BJ (cell line): ENCODE measurements at places on chromosomes 4 and X.

DNA sequence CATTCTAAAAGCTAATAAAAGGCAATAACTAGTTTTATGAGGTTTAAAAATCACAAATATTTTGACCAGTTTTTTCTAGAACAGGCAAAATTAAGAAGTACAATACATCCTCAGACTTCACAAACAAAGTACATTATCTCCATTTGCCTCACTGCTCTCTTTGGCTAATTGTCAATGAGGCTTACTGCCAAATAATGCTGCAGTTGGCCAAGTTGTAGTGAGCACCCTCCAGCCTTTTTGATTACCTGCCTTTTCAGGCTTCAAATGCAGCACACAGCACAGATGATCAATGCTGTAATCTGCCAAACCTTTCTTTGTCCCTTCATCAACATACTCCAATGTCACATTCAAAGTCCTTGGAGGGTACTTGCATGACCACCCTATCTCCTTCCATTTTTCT is 605.2 kb downstream of the KLHL13 start:
- no peak for DNase-seq

DNA sequence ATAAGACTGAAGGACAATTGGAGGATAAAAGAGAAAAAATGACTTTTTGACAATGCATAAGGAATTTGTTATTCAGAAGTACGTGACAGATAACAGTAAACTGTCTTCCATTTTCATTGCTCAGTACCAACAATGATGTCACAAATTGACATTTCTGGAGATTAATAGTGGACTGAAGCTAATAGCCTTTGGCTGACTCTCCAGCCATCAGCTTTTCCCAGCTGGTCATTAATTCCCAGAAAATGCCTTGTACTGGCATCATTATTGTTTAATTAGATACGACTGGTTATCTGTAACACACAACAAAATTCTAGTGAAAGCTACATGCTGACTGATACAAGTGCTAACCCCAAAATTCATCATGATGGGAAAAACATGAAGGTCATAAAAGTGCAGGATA is 147.9 kb upstream of the FGF13 start:
- no peak for DNase-seq

DNA sequence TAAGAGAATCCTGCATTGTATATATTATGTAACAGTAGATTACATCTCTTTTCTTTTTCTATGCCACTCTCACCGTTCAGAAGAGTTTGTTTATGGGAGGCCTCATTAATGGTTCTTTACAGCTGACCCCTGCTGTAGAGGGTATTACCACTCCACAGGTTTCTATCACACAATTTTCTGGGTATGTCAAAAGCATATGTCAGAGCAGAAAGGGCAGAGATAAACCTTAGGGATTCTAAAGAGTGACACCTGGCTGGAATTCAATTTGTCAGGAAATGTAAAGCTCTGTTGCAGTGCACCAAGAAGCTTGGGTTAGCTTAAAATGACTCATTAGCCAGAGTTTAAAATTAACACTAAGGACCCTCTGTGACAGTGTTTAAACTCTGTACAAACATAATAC is 658.7 kb downstream of the PCDH18 start:
- DNase-seq, result no peak

DNA sequence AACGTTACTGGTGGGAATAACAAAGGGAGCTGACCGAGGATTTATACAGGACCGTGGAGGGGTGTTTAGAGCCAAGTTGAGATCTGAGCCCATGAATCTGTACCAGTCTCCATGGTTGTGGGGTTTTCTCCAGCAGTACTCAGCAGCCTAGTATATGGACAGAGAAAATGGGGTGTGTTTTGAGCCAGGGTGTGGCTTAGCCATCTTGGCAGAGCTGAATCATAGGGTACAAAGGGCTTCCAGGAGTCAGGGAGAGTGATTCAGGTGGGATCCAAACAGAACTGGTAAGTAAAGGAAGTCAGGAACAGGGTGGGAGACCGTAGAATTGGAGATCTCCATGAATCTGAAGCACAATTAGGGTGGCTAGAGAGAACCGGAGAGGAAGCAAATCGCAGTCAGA is 7.4 kb upstream of the HPRT1 start:
- DNase-seq, result no peak

DNA sequence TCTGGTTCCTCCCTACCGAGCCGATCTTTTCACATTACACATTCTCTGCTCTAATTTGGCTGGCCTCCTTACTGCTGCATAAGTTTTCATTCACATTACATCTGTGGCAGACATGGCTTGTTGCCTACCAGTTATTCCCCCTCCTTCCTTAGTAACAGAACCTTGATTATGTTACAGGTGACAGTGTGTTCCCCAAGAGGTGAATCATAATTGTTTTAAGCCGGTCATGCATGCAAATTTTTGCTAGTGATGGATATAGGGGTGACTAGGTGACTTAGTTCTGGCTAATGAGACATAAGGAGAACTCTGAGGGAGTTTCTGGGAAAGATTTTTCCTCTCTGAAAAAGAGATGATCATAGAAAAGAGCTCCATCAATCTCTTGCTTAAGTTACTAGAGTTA is 8.4 kb upstream of the LAMP2 start:
- no peak for DNase-seq

DNA sequence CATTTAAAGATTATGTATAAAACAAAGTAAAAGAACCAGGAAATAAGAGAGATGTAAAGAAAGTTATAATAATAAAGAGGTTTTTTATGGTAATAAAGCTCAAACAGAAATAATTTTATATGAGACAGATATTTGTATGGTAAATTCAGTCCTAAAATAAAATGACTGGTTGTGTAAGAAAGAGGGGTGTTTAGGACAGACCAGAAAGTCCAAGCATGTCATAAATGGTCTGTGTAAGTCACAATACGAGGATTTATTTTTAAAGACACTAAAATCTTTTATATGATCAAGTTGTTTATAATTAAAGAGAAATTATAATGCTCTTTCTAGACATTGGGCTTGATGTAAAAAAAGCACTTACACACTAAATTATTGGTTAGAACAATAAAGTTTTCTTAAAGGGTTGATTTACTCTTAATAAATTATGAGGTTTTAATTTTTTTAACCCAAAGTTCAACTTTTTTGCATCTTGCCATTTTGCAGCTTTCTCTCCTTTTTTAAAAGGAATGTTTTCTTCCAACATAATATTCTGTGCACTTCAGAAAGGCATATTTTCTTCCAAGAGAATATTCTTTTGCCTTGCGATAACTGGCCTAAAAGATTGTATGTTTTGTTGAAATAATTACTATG is 61.9 kb upstream of the TCEAL2 start:
- no peak for DNase-seq

- DNase-seq, result no peak
Observed at GRCh38 chr4:31803526-31804195, 1083.5 kb downstream of the PCDH7 start.

DNA sequence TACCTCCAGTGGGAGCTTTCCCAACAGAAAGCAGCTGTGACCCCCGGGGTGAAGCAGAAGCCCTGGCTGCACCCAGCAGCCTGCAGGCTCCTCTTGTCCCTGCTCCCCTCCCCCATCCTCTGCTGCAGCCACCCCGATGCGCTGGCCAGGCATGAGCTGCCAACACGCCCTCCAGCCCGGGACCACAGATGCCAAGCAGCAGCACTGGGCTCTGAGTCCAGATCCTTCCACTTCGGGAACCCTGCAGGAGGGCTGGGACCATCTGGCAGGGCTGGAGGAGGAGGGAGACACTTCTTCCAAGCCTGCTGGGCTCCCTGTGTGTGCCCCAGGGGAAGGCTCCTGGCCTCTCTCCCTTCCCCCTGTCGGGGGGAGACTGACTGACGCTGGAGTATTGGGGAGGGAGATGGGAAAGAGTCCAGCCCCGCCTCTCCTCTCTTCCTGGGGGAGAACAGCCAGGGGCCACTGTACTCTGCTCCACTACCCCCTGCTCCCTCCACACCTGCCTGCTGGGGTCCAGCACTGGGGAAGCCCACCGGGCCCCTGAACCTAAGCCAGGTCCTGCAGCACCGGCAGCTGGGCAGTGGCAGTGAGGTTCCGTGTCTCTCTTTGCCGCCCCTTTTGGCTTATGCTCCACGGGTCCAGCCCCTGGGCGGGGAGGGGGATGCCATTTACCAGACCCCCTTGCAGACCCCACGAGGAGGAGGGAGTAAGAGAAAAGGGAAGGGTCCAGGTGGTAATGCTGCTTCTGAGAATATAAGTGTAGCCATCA is 55.7 kb downstream of the PPP2R2C start:
- no peak for DNase-seq

DNA sequence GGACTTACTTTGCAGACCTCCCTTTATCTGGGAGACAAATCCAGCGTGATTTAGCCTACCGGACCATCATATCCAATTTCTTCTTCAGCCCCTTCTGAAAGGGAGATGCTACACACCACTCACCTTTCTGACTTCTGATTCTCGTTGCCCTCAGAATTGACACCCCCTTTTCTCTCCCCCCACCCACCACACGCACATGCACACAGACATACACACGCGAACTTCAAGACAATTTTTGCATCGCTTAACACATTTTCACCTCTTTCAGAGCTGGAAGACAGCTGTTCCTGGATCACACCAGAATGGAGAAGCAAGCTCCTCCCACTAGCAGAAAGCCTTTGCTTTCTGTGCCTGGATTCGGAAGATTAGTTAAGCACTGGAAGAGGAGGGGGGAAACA is 1.0 kb upstream of the SNCA start:
- DNase-seq, result no peak

- DNase-seq, result no peak
Observed at GRCh38 chr4:52704133-52704532, 45.0 kb upstream of the USP46 start.

- DNase-seq, result no peak
Observed at GRCh38 chr4:87662871-87663270, 12.8 kb downstream of the DMP1 start.

- peak; percentile 49 for DNase-seq
Observed at GRCh38 chr4:39565878-39566600, 38.8 kb upstream of the UGDH start.

GRCh38 chr4:153603258-153603657 is 80.8 kb upstream of the TLR2 start:
- no peak for DNase-seq

DNA sequence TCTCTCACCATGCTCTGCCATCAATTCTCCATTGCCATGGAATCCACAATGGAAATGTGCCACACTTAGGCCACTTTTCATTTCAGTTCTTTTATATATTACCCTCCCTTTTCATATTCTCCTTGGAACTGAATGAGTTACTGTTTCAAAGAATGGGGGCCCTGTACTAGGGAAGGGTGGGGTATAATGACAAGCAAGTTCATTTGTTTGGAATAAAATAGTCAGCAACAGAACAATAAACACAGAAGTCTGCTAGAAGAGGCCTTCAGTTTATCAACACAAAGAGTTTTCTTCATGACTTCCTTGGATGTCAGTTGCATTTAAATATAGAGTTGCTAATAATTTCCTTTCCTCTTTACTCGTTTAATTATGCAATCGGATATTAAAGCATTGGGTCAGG is 478.3 kb upstream of the FTHL17 start:
- DNase-seq, result no peak

DNA sequence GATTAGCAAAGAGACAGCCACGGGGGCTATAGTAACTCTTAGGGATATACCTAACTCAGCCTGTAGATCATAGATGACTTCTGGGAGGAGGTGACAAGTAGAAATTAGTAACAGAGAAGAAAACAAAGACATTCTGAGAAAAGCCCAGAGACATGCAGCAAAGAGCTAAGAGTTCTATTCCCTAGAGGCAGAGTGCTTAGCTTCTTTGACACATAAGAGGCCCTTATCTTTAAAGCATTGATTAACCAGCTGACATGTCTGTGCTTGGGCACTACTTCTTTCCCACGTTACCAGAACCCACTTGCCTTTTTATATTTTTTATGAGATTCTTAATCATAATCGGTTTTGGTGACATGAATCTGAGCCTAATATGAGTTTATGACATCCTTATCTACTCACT is 179.5 kb downstream of the GABRB1 start:
- DNase-seq, result no peak

- DNase-seq, result no peak
Observed at GRCh38 chr4:34198966-34199365, 2045.3 kb downstream of the ARAP2 start.

GRCh38 chr4:97589481-97590196 is 553.6 kb downstream of the STPG2 start:
- no peak for DNase-seq

- no peak for DNase-seq
Observed at GRCh38 chr4:2318885-2319284, 57.0 kb upstream of the MXD4 start.

DNA sequence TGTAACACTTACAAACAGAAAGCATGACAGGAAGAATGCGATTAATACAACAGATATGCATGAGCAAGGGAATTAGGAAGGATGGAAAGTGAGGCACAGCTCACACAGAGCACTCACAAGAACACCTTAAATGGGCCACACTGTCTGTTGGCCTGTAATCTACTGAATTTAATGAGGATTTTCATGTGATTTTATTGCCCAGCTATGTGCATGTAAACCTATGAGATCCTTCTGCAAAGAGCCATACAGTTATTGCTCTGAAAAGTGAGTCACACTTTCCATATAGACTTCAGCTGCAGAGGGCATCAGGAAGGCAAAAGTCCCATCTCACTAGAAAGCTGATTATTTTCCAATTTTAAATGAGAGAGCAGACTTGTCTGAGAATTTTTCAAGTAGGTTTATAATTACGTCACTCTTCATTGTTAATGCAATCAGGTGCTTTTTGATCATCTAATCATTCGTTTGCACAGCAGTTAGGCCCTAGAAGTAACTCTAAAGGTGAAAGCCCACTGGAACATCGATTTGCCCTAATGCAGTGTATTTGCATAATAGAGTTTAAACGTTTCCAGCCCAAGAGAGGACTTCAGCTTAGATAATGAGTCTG is 832.7 kb upstream of the INTU start:
- DNase-seq, result no peak

- DNase-seq, result no peak
Observed at GRCh38 chrX:133892337-133892736, 93.1 kb downstream of the GPC3 start.

- DNase-seq, result no peak
Observed at GRCh38 chrX:39508300-39508692, 589.5 kb downstream of the BCOR start.

DNA sequence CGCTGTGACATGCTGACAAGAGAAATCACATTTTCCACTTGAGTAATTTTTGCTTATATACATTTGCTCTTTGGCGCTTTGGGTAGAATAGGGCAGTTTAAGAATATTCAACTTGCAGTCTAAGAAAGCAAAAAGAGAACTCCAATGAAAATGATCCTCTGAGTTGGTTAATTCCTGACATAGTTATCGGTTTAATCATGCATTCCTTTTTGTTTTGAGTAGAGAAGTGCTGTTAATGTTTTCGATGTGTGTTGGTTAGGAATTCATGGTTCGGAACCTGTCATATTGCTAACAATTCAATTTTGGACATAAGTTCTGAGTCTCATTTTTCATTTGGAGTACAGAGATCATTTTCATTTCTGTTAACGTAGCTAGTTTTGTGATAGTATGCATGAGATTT is 700.6 kb upstream of the PITX2 start:
- peak; percentile 31 for DNase-seq

DNA sequence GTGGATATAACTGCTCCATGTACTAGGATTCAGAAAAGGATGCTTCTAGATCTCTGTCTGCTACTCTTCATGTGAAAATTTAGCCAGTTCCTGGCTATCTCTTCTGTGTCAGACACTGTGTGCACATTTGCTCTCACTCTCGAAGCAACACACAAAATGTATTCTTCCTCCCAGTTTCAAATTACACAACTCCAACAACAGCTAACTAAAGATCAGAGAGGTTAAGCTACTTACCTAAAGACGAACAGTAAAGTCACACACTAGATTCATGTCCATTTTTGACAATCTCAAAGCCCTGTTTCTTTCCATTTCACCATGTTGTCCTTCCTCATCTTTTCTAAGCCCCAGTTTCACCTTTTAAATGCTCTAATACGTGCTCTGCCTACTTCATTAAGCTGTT is 2.2 kb downstream of the CLNK start:
- no peak for DNase-seq
